Forelimb muscle (tissue), 1 donor: ENCODE measurements at places on chromosomes 12 and 14. TPM values are rescaled to one million over a fixed set of nuclear protein-coding genes. Genes with fewer than 3 reads are reported as not detected.

The VWF gene
- polyA plus RNA-seq, result 41.9 TPM

- DNase-seq, result no peak
Observed at GRCh38 chr12:69433653-69434052, 36.5 kb upstream of the FRS2 start.

- no peak for DNase-seq
Observed at GRCh38 chr12:41932470-41932991, 212.1 kb downstream of the GXYLT1 start.

DNA sequence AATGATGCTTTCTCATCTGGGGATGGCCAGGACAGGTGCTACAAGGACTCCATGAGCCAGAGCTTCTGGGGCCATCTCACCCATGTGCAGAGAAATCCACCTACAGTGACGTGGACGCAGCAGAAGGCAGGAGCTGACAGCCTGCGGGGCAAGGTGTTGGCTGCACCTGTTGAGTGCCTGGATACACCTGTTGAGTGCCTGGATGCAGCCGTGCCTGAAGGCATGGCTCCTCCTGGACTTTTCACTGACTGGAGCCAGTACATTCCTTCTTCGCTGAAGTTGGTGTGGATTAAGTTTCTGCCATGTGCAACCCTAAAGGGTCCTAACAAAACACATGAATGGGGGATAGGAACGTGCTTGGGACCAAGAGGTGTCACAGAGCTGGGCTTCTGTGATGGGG lies 7.4 kb upstream of the DIO3 start:
- DNase-seq, result no peak

DNA sequence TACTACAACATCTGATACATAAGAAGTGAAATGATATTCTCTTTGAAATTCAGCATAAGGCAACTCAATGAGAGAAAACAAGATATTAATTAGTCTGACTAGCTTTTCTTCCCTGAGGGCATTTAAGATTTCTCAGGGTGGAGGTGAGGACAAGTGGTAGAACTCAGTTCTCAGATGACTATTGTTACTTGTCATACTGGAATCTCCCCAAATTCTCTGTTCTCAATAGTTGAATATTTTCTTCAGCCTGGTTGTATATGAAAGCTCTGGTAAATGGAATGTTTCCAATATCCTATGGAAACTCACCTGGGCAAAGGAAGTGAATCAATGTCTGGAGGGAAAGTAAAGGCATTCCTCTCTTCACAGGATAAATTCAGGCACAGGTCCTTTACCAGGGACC lies 18.2 kb upstream of the ITGA5 start:
- DNase-seq, result no peak

DNA sequence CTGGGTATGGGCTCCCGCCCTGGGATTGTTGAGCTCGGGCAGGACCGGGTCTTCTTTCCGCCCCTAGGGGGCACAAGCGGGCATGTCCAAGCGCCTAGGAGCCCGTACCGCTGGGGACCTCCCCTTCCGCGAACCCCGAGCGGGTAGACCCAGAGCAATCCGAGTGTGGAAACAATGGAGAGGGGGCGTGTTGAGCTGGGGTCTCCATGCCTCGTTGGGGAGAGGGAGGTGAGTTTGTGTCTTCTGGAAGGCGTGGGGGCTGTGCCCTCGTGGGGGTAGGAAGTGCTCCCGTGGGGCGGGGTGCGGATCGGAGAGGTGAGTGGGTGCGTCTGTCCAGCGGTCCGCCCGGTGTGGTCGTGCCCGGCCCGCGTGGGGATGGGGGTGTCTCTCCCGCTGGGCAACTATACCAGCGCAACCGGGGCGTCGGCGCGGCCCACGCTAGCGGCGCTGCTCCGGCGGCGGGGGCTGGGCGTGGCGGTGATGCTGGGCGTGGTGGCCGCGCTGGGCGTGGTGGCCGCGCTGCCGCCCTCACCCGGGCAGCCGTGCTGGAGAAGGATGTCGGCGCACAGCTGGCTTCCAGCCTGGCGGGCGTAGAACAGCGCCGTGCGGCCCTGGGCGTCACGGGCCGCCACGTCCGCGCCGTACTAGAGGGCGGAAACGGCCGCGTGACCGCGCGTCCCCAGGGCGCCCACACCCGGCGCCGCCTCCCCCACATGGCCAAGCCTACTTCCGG lies 12.2 kb downstream of the AGAP2 start:
- no peak for DNase-seq

DNA sequence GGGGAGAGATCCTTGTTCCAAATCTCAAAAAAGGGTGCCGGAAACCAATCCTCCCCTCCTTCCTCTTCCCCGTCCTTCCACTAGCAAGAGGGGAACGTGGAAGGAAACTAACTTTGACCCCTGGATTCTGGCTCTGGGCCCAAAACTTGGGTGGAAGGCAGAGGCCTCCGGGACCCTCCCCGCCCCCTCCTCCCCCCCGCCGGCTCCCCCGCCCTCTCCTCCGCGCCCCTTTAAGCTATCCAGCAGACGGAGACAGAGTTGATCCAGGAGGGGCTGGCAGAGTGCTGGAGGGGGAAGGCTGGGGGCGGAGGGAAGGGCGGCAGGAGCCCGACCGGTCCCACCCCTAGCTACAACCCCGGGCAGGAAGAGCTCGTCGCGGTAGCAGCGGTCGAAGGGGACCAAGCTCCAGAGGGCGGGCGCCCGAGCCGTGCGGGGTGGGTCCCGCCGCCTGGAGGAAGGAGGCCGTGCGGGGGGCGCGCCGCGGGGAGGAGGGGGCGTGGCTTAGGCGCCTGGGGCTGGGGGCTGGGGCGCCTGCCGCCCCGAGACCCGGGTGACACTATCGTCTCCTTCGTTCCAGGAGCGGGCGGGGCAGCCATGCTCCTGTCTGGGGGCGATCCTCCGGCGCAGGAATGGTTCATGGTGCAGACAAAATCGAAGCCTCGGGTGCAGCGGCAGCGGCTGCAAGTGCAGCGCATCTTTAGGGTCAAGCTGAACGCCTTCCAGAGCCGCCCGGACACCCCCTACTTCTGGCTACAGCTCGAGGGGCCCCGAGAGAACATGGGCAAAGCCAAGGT lies at the start of gene NYNRIN:
NYNRIN (plus strand) TSS at position 351 of the 794 bp plus-strand sequence; CDS start at position 595, 244 bp downstream.
- DNase-seq, result peak; percentile 38

DNA sequence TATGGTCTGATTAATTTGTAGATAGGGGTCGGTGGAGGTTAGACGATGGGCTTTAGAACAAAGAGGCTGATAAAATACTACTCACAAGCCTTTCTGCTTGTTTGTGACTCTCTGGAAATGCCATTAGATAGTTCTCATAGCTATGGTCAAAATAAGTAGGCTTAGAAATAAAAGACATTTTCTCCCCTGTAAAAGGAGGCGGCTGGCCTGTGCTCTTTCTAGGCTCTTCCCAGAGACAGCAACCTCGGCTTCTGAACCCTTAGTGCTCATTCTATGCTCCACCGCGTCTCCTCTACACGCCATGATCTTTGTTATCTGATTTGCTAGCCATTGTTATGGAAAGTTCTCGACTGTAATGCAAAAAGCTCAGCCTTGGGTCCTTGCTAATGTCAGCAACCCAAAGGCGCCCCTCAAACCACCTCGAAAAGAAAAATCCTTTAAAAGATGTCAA lies 64.5 kb downstream of the CRADD start:
- DNase-seq, result no peak

DNA sequence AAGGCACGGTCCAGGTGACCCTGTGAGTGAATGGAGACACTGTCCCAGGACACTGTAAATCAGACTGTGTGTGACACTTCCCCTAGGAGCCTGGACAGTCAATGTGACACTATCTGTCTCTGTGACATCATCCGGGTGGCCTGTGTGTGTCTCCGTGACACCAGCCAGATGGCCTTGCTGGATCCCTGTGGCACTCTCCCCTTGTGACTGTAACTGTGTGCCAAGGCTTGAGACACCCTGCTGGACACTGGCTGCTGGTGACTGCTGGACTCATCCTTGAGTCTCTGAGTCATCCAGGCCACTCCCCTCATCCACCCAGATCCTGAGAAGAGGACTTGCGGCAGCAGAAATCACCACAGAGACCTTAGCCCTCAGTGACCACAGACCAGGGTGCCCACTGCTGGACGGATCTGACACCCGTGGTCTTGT lies 51.6 kb downstream of the MVK start:
- DNase-seq, result no peak

The GPR137C gene
- polyA plus RNA-seq, result 4.2 TPM

DNA sequence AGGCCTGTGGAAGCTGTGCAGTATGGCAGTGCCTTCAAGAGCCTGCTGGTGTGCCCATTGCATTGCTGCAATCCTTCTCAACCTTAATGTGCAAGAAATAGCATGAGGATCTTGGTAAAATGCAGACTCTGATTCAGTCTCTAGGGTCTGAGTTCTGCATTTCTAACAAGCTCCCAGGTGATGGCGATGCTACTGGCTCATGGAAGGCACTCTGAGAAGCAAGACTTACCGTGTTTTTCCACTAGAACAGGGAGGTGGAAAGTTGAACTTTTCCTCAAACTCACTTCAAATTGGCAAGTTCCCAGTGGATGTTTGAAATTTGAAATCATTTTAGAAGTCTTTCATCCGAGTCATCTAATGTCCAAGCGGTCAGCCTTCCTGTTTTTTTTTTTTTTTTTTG lies 55.5 kb downstream of the MYRFL start:
- no peak for DNase-seq

DNA sequence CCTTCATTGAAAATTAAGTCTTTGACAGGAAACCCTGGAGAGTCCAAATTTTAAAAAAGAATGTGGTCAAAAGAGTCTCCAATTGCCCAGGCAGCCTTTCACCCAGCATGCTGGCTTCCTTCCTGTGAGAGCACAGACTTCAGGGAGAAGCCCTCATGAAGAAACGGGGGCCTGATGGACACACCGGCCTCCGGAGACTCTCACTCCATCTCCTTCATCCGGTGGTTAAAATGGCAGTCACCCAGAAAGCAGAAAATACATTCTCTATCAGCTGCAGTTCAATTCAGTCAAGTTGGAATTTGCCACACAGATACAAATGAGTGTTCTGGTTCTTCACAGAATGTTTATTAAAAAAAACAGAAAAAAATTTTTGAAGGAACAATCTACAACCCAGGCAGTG lies 56.5 kb downstream of the CPM start:
- DNase-seq, result no peak

GRCh38 chr14:84351646-84352045 lies 1178.3 kb upstream of the FLRT2 start:
- DNase-seq, result no peak

The CD4 gene
- polyA plus RNA-seq, result 5.6 TPM

GRCh38 chr12:49111206-49111605 lies 559 bp upstream of the LMBR1L start:
- DNase-seq, result no peak

DNA sequence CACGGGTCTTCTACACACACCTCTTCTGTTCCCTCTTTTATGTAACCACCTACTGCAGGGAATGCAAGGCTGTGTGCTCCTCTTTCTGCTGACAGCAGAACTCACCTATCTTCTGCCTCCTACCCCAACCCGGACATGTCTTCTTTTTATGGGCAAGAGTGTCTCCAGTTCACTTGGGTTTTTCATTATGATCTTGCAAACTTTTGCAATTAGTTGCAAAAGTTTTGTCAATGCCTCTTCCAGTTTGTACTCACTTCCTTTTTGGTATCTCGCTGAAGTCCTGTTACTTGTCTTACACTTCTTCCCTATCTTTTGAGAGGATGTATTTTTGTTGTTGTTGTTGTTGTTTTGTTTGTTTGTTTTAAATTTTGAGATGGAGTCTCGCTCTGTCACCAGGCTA lies 50.6 kb downstream of the DRAM1 start:
- DNase-seq, result no peak

DNA sequence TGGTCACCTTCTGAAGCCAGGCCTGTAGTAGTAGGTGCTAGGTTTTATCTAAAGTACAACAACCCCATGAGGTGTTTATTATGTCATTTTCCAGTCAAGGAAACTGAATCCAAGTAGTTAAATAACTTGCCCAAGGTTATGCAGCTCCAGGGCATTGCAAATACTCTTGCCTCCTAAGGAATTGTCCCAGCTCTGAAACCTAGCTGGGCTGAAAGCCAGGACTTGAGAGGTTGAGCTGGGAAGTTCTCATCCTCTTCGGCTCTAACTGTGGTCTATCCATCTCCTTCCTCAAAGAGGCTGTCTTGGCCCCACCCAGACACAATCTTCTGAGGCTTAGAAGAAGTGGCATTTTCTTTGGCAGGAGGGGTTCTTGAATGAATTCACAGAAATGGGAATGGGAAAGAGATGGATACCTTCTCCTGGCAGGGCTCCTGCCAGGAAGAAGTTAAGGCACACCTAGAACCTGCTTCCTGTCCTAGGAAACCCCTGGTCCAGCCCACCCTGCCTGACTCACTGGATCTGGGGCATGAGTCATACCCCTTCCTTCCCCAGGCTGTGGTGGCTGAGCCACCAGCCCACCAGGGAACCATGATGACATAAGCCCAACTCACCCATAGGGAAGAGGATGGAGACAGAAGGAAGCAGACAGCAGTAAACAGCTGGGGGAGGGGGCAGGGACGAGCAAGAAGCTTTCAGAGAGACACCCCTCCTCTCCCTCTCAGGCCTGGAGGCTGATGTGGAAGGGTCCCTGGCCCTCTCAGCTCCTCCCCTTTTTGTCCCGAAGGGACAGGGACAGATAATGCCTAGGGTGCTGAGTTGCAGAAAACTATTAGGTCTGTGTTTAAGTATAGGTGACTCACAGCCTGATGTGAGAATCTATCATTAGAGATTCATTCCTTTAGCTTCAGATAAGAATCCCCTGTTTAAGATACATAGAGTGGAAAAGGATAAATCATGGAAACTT lies 2.1 kb upstream of the PLEK2 start:
- DNase-seq, result no peak

DNA sequence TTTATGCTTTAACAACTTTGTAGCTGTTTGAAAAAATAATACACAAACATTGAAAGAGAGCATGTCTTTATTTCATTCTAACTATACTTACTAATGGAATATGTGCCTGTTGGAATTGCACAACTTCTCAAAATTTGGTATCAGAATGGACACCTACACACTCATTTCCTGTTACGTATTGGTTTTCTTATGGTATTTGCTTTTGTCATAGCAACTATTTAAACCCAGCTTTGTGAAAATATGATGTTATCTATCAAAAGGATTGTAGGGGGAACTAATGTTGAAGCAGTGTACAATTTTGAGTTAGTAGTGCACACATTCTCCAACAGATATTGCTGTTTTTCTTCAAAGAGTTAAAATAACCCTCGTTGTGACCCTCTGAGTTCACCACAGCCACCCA lies 52.6 kb downstream of the RBMS2 start:
- no peak for DNase-seq

DNA sequence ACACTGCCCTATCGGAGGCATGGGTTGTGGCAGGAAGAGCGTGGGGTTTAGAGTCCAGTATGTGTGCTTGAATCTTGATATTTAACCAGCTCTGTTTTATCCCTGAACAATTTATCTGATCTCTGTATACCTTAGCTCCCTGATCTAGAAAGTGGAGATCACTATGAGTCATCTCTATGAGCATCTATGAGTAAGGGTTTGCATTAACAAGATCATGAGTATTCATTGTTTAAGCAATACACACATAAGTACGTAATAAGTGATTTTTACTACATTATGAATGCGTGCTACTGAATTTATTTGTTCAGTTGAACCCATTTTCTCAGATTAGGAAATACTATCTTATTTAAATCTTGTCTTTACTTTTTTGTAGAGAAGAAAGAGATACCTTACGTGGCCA lies 49.4 kb downstream of the GPATCH2L start:
- no peak for DNase-seq

DNA sequence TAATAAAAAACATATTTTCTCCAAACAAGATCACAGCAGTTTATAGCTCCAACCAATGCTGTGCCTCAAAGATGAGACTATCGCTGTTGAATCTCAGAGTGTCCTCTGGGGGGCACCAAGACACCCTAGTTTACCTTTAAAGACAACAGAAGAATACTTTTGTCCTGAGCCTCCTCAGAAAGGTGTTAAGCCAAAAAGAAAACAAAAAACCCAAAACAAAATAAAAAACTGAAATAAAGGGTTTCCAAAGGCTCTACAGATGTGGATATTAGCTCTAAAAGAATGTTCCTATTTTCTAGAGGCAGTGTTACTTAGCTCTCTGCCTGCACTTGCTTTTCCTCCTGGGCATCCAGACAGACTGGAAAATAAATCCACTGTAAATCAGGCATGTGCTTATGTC lies 86.9 kb upstream of the TTC7B start:
- peak; percentile 28 for DNase-seq
